Activated CD4-positive, alpha-beta T cell treated with anti-CD3 and anti-CD28 coated beads, Interleukin-10, Interleukin-2, amounts not matched to agents 100 ng/mL and 50 ng/mL, durations not matched to agents 16 hours and 8 hours (primary cell): ENCODE measurements at places on chromosomes 7 and 10.
A peak's percentile ranks its signal among the peaks of the same experiment; 100 is the strongest.

GRCh38 chr7:22406715-22407114, 49.8 kb upstream of the RAPGEF5 start:
- DNase-seq: no peak

DNA sequence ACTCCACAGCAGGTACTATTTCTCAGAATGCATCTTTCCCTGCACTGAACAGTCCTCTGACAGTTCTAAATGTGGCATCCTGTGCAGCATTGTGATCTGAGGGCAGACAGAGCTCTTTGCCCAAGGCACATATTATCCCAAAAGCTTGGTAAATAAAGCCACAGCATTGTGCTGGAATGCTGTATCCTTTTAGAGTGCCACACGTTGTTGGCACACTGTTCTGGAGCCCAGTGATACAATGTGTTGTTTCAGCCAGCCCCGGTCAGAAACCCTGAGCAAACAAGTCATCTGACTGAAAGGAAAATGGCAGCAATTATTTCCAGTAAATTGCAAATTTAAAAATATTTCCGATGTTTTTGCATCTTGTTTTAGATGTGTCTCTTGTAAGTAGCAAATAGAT, 45.4 kb downstream of the NAMPT start:
- no peak for DNase-seq

DNA sequence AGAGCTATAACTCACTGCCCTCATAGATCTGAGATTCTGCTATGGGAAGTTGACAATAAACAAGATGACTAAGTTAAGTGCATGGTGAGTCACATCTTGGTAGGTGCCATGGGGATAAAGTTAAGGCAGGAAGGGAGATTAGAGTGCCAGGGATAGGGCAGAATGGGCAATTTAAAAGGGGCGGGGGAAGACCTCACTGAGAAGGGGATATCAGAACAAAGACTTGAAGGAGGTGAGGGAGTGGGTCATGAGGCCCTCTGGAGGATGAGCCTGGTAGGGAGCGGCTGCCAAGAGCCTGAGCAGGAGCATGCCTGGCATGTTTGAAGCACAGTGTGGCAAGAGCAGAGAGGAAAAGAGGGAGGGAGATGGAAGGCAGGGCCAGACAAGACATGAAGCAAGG, 34.8 kb upstream of the INMT start:
- DNase-seq: no peak

GRCh38 chr7:106947244-106947728, 82.2 kb downstream of the PIK3CG start:
- DNase-seq: peak; percentile 46

DNA sequence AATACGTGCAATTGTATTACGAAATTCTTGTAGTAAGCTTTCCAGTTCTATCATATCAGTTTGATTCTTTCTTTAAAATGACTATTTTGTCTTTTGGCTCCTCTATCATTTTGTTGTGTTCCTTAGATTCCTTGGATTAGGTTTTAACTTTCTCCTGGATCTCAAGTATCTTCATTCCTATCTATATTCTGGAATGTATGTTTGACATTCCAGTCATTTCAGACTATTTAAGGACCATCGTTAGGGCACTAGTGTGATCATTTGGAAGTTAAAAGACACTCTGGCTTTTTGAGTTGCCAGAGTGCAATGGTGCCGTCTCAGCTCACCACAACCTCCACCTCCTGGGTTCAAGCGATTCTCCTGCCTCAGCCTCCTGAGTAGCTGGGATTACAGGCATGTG, 45.7 kb upstream of the SFTPD start:
- no peak for DNase-seq

- no peak for DNase-seq
Measured at GRCh38 chr7:24741679-24742505, 15.4 kb downstream of the GSDME start.

GRCh38 chr7:42175834-42176723, 60.9 kb downstream of the GLI3 start:
- no peak for DNase-seq

GRCh38 chr10:110216240-110216639, 8.8 kb downstream of the MXI1 start:
- no peak for DNase-seq

DNA sequence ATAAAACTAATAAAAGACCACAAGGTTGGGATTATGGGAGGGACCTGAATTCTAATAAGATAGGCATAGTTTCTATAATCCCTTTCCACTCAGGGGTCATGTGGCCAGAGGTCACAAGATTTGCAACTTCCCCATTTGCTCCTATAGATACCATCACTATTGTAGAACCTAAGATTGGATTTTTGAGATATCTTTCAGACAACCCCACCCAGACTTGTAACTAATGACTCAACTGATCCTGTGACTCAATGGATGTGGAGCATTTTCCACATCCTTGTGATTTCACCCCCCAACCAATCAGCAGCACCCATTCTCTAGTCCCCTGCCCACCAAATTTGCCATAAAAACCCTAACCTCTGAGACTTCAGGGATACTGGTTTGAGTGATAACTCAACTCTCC, 51.9 kb upstream of the PIK3AP1 start:
- DNase-seq: no peak

GRCh38 chr7:144941127-144941526, 105.3 kb upstream of the TPK1 start:
- DNase-seq: no peak

DNA sequence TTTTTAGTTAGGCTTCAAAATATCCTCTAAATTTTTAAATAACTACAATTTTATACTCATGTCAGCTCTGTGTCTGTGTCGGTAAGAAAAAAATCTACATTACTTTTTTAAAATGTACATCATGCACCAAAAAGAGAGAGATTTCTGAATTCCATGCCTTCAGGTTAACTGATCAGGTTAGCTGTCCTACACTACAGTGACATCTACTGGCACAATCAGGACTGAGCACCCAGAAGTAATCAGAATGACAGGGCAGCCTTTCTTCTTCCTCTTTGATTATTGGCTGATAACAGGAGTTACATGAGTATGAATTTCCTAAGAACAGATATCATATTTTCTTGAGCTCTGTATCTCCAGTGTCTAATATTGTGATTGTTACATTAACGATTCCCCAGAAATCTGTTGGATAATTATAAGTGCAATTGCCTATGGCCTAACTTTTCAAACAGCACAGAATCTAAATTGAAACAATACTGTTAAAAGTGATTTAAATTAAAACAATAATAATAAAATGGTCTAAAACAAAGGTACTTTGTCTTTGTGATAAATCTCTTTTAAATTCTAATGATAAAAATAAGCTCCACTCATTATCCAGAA, 41.8 kb upstream of the HYCC1 start:
- peak; percentile 82 for DNase-seq

DNA sequence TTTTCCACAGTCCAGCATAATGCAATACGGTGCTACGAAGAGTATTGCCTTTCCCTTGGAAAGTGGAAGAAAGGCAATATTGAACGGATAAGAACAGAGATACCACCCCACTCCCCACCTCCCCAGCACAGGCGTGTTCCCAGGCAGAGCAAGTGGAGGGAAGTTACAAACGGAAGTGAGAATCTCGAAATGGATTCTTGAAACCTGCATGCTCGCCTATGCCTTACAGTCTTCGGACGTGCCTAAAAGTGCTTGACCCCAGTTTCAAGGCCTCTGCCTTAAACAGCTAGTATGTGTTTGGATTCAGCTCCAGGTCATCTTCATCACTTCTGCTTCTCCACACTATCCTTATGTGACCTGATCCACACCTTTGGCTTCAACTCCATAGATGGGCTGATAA, 35.0 kb upstream of the USP6NL start:
- DNase-seq: no peak

DNA sequence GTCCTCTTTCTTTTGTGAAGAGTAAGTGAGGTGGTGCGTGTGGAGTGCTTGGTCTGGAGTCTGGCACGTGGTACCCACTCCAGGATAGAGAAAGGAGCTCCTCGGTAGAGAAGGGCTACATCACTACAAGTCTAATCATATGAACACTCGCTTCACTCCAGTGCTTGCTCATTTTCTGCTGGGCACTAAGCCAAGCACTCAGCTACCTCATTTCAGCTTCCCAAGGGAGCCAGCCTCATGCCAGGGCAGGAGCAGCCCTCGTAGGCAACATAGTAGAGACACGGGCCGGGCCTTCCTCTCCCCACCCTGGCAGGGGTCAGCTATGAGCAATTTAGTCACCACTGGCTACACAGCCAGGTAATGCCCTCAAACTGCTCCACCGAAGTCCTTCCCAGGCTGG, 11.4 kb upstream of the HSPA12A start:
- DNase-seq: no peak

GRCh38 chr10:8665322-8665721, 610.8 kb downstream of the GATA3 start:
- DNase-seq: no peak

DNA sequence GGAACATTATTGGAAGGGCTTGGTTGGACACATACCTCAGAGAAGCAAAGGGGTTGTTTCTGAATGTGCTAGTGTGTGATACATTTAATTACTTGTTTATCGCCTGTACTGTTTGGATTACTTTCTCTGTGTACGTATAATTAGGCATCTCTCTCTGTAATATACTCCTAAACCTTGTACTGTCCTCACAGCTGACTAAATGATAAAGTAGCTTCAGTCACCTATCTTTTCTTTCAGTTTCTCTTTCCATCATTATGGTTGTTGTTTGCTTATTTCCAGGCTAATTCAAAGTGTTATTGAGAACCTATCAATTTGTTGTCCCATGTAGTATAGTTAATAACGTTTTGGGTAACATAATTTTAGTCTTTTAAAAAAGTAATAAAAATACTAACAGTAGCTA, 34.0 kb downstream of the MXI1 start:
- DNase-seq: no peak

DNA sequence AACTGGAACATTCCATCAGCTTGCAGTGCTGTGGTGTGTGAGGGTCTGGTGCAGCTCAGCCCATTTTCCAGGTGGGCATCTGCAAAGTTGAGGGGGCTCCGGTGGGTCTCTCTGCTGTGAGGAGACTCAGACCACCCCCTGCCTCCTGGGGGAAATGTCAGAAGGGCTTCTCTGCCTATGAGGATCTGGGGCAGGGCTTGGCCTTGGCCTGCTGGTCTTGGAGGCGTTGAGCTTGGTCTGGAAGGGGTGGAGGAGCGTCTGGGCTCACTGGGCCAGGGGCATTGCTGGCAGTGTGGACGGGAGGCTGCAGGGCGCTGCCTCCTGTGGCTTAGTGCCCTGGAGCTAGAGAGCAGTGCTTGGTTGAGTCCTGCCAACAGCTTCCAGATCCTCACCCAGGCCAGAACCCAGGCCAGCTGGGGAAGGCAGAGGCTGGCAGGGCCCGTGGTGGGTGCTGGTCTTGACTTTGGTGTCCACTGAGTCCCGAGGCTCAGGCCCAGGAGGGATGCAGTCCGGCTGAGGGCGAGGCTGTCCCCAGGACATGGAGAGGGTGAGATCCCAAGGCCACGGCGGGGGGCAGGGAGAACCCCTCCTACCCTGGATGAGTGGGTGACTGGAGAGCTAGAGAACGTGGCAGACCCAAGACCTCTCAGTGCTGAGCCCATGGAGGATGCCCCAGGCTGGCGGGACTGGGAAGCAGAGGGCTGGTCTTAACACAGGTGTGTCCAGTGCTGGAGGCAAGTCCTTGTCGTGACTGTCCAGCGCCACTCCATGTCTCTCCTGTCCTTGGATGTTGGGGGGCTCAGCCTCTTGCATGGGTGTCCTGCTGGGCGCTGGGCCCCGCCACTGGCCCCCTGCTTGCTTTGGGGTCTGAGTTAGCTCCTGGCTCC, 2.8 kb downstream of the SPRN start:
- DNase-seq: no peak
